Kidney capillary endothelial cell (primary cell): ENCODE measurements at places on chromosomes 4 and X.

DNA sequence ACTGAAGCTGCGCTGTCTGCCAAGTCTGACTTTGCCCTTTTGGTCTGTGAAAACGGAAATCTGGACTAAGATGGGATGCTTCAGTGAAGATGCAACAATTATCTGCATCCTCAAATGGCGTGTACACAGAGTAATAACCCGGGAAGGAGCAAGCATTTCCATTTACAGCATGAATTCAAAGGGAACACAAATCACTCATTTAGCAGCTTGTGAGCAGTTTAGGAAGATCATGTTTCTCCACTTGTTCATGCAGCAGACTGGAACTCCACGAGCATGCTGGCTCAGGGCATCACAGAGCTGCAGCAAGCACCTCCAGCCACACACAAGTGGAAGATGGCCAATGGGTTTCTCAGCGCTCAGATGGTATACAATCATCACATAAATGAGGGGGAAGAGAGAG, 175.5 kb downstream of the NLGN4X start:
- DNase-seq, result no peak

GRCh38 chr4:38946919-38947318, 79.3 kb downstream of the FAM114A1 start:
- DNase-seq, result no peak

- DNase-seq, result peak; percentile 80
Observed at GRCh38 chr4:183348706-183349659, 26.8 kb upstream of the CLDN24 start.

- DNase-seq, result no peak
Observed at GRCh38 chr4:117768610-117769009, 265.7 kb upstream of the NDST3 start.

DNA sequence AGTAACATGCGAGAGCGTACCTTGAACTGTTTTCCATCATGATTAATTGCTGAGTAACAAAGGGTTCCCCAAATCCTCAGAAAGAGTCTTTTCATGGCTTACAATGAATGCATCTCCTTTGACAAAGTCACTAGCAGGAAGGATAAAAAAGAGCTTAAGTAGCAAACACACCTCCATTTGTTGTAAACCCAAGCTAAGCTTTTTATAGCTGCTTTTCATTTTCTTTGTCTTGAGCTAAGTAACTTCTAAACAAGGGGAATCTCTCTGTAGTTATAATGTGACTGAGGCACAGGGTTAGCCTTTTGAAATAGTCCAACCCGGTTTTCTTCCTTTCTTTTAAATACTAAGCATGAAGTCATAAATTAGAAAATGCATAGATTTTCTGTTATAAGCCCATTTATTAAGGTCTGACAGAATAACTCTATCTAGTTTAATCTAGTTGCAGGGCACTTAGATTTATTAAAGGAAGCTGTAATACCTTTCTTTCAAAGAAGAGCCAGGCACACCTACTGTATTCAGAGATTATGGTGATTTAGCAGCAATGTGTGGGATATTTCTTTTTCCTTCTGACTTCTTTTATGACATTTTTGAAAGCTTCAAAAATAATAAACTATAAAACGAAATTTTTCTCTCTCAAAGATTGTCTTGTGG, 226.9 kb upstream of the SMIM31 start:
- DNase-seq, result no peak

DNA sequence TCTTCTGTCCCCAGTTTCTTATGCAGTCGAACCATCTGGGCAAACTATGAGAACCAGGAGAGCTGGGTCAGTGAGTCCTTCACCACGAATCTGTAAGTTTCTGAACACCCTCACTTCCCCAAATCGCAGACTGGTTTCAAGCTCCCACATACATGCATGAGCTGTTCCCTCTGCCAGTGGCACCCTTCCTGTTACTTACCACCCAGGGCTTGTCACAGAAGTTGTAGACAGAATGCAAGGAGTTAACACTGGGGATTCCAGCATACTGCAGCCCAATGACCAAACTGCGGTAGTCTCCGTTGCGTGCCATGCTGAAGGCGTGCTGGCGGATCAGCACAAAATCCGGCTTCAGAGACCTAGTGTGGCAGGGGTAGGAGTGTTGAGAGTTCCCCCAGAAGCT, 14.6 kb downstream of the SYN1 start:
- DNase-seq, result no peak

DNA sequence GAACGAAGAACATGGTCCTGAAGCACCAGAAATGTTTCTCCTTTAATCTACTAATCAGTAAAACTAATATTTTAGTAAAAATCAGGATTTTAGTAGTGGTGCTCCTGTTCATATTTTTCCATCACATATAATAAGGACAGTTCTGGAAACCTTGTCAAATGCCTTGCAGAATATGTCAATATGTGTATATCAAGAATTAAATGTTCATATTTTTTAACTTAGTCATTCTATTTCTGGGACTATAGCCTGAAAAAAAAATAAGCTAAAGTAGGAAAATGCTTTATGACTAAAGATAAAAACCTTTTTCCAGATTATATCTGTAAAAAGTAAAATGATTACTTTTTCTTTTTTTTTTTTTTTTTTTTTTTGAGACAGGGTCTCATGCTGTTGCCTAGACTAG, 65.1 kb downstream of the MAB21L2 start:
- DNase-seq, result no peak

DNA sequence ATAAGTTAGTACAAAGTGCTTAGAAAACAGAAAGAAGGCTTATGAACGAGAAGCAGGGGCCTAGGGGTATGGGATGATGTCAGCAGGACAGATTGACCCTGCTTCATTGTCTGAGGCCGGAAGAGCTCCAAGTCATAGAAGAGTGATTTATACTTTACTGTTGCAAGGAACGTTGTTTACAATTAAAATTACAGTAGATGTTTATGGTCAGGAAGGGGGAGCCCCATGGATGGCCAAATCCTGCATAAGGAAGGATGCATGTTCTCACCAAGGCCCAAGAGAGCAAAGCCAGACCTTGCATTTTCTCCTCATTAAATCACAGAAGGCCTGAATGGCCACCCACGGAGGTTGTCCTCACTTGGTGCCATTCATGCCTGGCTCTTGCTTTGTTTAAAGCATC, 115.3 kb downstream of the LDB2 start:
- DNase-seq, result peak; percentile 70
